GM04503 (cell line): ENCODE measurements at places on chromosomes 5 and 9.

DNA sequence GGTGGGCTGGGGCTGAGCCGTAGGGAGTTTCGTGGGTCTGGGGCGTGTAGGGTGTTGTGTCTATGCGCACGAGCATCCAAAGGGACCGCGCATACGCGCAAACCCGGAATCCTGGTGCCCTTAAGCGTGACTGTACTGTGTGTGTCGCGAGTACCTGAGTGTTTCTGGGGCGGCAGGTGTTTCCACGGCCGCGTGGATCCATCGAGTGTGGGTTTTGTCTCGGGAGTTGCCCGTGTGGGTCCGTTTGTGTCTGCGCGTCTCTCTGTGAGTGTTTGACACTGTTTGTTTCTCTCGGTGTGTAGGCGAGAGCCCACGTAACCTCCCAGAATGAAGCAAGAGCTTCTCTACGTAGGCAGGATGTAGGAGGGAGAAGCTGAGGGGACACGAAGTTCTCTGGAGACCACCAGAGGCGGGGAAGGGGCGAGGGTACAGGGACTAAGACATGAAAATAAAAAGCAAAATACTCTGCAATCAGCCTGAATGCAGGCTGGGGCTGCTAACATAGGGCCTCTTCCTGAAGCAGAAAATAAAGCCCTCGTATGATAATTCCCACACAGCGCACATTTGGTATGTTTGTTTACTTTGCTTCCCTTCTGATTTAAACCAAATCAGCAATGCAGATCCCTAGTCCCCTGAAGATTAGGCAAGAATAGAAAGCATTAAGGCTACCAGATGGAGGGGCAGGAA is 588 bp upstream of the BRINP1 start:
- DNase-seq = no peak

DNA sequence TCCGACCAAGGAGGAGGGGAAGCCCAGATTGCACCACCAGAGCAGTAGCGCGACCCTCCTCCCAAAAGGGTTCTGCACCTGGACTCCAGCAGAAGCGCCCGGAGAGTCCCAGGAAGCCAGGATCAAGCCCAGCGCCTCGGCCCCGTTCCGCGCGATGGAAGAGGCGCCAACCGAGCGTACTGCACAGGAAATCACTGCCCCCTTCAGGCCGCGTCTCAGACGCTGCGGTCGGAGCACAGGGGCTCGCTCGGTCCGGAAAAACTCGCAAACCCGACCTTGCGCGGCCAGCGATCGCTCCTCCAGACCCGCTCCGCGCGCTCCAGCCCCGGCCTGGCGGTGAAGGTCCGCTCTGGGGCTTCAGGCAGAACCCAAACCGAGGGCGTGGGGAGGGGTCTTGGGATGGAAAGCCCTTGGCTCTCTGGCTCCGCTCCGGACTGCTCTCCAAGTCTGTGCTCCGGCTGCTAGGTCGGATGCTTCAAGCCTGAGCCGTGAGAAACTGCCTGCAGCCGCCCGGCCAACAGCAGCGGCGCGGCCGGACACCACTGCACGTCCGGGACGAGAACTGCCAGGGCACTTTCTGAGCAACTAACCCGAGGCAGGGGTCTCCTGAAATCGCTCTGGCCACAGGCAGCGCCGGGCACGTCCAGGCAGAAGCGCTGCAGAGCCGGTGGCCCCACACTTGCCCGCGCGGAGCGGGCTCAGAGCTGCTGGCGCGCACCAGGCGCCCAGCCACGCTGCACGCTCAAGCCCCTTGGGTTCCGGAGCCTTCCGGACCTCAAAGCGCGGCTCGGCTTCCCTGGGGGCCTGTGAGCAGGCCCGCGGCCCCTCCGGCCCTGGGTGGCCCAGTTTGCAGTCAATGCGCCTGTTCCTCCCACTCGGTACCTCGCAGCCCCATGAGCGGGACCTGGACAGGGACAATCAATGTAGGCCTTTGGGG is 1.3 kb downstream of the GABBR2 start:
- no peak for DNase-seq

- DNase-seq = no peak
Measured at GRCh38 chr9:91477106-91477505, 53.5 kb upstream of the NFIL3 start.

- no peak for DNase-seq
Measured at GRCh38 chr5:44225231-44226160, 163.7 kb downstream of the FGF10 start.

GRCh38 chr5:137580030-137580429 is 80.9 kb upstream of the SPOCK1 start:
- DNase-seq = no peak

DNA sequence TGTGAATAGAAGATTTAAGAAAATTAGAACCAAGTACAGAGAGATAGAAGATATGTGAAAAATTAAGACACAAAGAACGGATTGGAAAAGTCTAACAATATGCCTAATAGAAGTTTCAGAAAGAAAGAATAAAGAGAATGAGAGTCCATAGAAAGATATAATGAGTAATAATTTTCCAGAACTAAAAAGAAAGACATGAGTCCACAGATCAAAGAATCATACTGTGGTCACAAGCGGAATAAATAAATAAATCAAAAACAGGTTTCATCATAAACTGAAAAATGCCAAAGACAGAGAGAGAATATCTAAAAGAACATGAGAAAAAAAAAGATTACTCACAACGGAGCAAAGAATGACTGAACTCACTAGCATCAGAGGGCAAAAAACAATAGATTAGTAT is 32.9 kb downstream of the FEM1C start:
- no peak for DNase-seq

DNA sequence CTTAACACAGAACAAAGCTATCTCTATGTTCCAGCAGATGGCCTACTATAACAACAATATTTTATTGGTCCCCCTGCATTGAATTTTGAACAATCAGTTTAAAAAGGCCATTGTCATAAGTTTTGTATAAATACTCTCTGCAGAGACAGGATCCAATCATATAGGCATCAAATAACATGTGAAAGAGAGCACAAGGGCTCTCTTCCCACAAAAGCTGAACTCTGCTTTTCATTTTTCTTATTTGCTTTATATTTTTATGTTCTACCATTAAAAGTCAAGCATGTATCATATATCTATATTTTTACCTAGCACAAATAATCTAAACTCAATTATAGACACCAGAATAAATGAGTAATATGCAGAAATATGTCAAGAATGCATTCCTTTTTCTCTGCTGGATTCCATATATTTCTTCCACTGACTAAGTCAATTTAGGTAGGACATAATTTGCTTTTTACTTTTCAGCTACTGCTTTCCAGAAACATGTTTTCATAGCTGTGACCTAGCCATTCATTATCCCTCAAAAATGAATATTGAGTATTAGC is 143.6 kb downstream of the CDH9 start:
- no peak for DNase-seq

- DNase-seq = no peak
Measured at GRCh38 chr5:76660360-76660759, 37.2 kb upstream of the F2RL2 start.

GRCh38 chr5:82335806-82336205 is 57.7 kb upstream of the RPS23 start:
- no peak for DNase-seq

GRCh38 chr5:172106511-172107356 is 81.3 kb downstream of the STK10 start:
- DNase-seq = no peak

DNA sequence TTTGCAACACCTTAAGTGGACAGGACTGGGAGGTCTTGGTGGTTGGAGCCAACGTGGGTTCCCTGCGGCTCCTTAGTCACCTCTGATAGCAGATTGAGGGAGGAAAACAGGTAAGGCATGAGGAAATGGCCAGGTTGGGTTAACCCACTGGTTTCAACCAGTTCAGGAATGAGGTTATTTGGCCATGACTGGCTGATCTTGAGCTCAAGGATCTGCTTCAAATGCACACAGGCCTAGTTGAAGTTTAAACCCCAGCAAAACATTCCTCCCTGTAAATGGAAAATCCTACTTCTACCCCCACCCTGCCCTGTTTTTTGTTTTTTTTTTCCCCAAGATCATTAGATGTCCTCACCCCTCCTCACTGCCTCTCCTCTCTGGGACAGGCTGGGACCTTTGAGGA is 3.2 kb upstream of the NUP214 start:
- DNase-seq = no peak

DNA sequence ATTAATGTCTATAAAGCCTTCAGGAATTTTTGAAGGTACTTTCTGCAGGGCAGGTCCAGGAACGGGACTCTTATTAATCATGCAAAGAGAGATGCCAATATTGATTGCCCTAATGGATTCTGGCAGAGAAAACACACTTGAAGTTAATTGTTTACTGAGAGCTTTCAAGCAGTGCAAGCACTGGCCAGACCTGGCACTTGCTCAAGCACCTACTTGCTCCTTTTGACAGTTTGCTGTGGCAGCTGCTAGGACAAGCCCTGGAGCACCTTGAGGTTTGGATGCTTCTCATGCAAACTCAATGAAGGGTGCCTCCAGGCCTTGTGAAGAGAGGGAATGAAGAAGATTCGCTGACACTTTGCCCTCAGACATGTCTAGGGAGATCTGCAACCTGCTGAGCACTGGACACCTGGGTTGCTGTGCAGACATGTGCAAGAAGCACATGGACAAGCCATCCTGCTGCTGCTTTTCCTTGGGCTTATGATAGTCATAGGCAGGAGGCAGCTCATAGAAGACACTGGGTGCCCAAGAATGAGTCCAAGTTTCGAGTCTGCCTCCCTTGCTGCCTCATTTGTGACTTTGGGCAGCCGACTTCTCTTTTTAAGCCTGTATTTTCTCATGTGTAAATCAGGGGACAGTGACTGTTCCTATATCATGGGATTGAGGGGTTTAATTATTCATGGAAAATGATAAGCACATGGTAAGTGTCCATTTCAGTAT is 88.8 kb upstream of the EQTN start:
- no peak for DNase-seq

GRCh38 chr5:134119720-134120119 is 5.2 kb downstream of the TCF7 start:
- DNase-seq = no peak

- DNase-seq = no peak
Measured at GRCh38 chr9:78614892-78615291, 318.0 kb downstream of the PSAT1 start.

DNA sequence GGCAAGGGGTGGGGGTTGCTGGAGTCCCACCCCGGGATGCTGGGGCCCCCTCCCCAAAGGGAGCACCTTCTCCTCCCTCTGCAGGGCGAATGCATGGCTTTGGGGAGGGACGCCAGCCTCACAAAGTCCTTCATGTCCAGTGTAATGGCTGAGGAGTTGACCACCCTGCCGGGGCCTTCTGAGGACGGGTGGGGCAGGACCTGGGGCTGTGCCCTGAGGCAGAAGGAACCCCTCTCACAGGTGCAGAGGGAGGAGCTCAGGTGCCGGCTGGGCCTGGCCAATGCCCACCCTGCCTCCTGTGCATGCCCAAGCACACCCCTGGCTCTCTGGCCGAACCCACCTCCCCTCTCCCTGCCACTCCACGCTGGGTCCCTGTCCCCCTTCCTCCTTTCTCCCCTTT is 64.3 kb upstream of the RNU6ATAC start:
- no peak for DNase-seq

GRCh38 chr5:1330847-1331831 is 13.8 kb downstream of the CLPTM1L start:
- no peak for DNase-seq

GRCh38 chr9:385818-386398 is 171.2 kb downstream of the DOCK8 start:
- DNase-seq = peak; percentile 14

- no peak for DNase-seq
Measured at GRCh38 chr9:21443849-21444625, 3.8 kb downstream of the IFNA1 start.

DNA sequence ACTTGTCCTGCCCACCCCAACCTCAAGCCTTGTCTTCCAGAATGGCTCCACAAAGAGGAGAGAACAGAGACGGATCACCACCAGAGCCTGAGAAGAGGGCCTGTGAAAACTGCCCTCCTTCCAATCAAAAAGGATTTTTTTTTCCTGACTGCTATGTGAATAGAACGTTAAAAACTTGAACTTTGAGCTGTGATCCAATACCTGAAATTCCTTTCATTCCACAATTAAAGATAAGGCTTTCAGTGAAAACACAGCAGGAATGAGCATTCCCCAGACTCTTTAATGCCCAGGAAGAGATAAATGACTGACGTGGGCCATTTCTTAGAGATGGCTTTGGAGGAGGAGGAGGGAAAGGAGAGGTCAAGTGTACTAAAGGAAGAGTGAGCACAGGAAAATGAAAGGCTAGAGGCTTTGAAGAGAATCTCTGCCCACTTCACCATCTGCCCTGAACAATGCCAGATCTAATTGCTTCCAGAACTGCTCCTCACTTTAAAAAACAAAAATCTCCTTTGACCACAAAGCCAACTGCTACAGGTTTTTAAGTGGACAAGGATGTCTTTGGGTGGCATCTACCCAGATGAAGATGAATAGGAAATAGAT is 177.9 kb upstream of the MAP3K1 start:
- DNase-seq = no peak

DNA sequence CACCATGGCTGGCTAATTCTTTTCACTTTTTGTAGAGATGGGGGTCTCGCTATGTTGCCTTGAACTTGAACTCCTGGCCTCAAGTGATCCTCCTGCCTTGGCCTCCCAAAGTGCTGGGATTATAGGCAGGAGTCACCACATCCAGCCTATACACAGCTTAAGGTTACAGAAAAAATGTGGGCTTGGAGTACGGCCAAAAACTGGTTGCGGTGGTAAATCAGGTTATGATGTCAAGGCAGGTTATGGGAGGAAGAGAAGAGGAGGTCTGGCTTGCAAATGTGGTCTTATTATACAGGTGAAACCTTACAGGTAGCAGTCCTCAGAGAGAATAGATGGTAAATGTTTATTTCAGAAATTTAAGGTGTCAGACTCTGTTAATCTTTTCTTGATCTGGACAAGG is 30.7 kb upstream of the SYK start:
- DNase-seq = no peak

DNA sequence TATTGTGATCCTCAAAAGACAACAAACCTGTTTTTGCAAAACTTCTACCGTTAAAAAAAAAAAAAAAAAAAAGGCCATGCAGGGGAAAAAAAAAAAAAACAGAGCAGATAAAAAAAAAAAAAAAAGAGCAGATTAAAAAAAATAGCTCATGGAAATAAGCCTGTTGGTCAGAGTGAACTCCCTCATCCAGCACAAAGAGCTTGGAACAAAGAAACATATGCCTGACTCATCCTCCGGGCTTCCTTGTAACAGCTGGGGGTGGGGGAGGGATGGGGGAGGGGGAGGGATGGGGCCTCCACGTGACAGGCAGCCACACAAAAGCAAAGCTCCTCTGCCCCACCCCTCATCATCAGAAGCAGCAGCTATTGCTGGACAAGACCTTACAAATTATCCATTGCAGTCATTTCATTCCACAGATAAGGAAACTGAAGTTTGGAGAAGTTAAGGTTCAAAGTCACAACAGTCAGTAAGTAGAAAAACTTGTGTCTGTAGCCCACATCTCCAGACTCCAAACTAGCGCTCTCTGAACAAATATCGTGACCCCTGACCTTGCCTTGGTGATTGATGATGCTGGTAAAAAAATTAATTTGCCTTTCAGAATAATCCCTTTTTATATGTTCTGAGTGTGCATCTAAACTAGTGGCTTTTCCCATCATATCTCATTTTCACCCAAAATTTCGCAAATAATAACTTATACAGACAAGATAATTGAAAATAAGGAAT is 38.9 kb downstream of the SLC35D2 start:
- peak; percentile 54 for DNase-seq

- DNase-seq = peak; percentile 97
Measured at GRCh38 chr5:148912714-148913398, 86.4 kb downstream of the ADRB2 start.

- no peak for DNase-seq
Measured at GRCh38 chr5:172288465-172288864, 4.9 kb upstream of the UBTD2 start.

GRCh38 chr9:6931913-6932312 is 174.1 kb downstream of the KDM4C start:
- no peak for DNase-seq
